Umbilical cord (tissue), 2 donors: ENCODE measurements at places on chromosomes 11 and 22.
A peak's percentile ranks its signal among the peaks of the same experiment; 100 is the strongest.

DNA sequence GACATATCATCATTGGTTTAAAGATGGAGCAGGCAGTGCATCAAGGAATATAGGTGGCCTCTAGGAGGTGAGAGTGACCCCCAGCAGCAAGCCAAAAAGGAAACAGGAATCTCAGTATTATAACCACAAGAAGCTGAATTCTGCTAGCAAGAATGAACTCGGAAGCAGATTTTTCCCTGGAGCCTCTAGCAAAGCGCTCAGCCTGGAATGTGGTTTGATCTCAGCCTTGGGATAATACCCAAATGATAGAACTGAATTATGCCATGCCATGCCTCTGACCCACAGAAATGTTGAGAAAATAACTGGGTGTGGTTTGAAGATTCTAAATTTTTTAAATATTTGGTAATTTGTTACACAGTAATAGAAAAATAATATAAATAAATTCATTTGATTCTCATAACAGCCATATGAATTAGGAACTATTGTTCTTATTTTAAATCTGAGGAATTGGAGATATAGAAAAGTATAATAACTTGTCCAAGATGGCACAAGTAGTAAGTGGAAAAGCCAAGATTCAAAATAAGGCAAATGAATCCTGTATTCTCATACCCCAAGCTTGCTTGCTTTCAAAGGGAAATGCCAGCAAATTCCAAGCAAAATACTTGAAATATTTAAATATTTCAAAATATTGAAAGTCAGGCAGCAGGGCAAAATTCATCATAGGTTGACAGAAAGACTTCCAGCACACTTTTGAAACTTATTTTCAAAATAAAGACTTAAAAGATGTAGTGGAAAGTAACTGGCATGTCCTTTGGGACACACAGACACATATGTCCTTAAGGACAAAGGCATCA is 567.4 kb downstream of the KCNA4 start:
- DNase-seq: peak; percentile 17

- peak; percentile 79 for DNase-seq
These were observed at the start of gene ZBTB16 for GRCh38 chr11:114059278-114059983. ZBTB16 (plus strand) TSS chr11:114059711; CDS start chr11:114063301, 3,590 bp downstream.

- DNase-seq: no peak
These were observed 74.4 kb downstream of the MS4A13 start for GRCh38 chr11:60589611-60590010.

DNA sequence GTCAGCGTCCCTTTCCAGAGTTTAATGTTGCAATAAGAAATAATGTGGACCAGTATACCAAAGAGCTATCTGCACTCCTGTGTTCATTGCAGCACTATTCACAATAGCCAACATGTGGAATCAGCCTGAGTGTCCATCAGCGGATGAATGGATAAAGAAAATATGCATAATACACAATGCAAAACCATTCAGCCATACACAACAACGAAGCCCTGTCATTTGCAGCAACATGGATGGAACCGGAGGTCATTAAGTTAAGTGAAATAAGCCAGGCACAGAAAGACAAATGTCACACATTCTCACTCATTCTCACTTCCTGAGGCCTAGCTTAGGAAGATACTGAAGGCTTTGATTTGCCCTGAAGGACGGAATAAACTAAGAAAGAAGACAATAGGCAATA is 22.1 kb downstream of the SLC5A4 start:
- DNase-seq: no peak

DNA sequence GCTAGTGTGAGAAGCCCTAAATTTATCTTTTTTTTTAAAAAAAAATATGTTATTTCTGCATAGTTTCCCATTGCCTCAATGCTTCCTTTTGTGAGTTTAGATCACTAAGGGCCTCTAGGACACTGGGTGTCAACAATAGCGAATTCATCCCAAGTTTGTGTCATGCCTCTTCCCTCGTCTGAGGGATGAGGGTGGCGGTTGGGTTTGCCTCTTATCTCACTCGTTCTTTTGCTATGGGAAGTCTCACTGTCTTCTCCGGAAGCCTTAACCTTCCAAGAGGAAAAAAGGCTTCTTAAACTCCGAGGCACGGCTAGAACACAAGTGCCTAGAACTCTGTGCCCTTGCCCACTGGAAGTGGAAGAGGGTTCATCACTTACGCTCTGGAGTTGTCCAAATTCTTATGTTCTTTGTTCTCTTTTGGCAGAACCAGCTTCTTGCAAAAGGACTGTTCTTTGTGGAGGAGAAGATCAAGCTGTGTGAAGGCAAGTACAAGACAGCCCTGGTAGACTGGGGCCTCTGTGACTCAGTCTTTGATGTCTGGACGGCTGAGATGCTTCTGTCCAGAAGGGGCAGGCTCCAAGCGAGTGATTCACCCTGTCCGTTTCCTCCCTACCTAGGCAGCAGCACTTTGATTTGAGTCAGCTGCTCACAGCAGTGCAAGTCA is 78.5 kb downstream of the TRAF6 start:
- peak; percentile 95 for DNase-seq

GRCh38 chr11:27352781-27353180 is 10.2 kb downstream of the CCDC34 start:
- DNase-seq: no peak

DNA sequence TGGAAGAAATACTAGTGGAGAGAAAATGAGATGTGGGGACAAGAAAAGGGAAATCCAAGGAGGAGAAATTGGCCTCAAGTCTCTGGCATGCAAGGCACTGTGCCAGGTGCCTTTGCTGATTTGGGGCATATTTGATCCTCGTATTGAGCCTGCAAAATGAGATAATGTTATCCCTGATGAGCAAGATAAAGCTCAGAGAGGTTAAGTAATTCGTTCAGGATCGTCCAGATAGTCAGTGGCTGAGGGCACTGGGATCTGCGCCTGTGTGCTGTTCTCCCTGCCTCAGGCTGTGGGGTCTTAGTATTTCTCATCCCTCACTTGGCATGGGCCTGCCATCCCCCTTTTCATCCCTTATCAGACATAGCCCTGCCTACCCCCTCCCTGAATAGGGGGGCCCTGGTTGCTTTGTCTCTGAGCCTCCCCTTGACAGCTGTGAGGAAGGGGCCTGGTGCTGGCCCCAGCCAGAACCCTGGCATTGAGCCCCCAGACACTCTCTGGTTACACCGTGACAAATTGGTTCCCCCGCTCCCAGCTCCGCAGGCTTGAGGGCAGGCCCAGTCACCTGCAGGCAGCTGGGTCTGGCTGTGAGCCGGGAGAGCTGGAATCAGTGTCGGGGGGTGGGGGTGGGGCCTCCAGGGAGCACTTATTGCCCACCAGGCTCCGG is 85.7 kb downstream of the NECTIN1 start:
- no peak for DNase-seq

DNA sequence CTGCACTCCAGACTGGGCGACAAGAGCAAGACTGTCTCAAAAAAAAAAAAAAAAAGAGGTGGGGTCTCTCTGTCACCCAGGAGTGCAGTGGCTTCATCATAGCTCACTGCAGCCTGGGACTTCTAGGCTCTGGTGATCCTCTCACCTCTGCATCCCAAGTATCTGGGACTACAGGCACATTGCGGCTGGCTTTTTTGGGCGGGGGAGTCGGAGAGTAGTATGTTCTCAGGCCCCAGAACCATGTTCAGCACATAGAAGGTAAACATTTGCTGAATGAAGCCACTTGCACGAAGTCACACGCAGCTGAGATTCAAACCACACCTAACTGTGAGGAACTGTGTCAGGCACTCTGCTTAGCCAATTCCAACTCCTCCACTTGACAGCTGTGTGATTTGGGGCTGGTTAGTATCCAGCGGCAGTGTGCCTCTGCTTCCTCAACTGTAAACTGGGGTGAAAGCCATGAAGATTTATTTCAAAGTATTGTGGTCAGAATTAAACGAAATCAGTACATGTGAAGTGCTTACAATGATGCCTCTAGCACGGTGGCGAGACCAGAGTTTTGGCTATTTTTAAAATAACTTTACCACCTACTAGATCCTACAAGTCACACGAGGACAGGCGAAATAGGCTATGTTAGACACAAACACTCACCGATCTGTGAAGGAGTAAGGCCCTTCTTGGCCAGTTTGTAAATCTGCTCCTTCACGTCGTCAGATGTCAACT is 789 bp downstream of the RPS13 start:
- peak; percentile 3 for DNase-seq

DNA sequence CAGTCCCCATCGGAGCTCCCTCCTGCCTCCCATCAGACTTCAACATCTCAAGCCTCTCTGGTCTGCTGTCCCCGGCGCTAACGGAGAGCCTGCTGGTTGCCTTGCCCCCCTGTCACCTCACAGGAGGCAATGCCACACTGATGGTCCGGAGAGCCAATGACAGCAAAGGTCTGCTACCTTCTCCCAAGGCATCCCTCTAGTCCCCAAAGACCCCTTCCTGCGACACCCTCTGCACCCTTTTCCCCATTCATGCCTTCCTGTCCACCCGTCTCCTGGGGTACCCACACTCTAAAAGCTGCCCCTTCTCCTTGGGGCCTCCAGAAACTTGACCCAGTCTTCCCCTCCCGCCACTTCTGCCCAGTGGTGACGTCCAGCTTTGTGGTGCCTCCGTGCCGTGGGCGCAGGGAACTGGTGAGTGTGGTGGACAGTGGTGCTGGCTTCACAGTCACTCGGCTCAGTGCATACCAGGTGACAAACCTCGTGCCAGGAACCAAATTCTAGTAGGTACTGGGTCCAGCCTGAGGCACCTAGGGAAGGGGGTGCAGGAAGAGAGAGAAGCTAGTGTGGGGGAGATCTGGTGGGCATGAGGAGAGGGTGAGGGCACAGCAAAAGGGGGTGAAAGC is 860 bp downstream of the UPK2 start:
- no peak for DNase-seq

DNA sequence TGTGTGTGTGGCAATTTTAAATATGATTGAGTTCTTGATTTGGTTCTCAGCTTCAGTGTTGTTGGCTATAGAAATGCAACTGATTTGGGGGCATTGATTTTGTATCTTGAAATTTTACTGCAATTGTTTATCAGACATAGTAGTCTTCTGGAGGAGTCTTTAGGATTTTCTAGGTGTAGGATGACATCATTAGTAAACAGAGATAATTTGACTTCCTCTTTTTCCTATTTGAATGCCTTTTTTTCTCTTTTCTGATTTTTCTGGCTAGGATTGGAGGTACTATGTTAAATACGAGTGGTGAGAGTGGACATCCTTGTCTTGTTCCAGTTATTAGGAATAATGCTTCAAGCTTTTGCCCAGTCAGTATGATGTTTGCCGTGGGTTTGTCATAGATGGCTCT is 124.9 kb downstream of the MSANTD4 start:
- no peak for DNase-seq

DNA sequence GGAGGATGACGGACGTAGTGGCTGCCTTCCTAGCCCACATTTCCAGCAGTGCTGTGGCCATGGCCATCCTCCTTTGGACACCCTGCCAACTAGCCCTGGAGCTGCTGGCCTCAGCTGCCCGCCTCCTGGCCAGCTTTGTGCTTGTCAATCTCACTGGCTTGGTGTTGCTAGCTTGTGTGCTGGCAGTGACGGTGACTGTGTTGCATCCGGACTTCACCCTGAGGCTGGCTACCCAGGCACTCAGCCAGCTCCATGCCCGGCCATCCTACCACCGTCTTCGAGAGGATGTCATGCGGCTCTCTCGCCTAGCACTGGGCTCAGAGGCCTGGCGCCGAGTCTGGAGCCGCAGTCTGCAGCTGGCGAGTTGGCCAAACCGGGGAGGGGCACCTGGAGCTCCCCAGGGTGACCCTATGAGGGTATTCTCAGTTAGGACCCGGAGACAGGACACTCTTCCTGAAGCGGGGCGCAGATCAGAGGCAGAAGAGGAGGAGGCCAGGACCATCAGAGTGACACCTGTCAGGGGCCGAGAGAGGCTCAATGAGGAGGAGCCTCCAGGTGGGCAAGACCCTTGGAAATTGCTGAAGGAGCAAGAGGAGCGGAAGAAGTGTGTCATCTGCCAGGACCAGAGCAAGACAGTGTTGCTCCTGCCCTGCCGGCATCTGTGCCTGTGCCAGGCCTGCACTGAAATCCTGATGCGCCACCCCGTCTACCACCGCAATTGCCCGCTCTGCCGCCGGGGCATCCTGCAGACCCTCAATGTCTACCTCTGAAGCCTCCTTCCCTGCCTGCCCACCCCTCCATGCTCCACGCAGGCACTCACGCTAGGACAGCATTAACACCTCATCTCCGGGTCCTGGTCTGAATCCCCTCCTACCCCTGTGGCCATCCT is 1.6 kb downstream of the RNF26 start:
- DNase-seq: no peak

GRCh38 chr11:123628936-123629683 is 25.3 kb downstream of the SCN3B start:
- peak; percentile 98 for DNase-seq

GRCh38 chr11:14908214-14908880 is 16.3 kb upstream of the CYP2R1 start:
- DNase-seq: peak; percentile 68

- DNase-seq: no peak
These were observed 271.5 kb upstream of the PDGFD start for GRCh38 chr11:104435494-104435893.

GRCh38 chr11:18235394-18236334 is 938 bp downstream of the SAA4 start:
- no peak for DNase-seq
